NCI-H2107 (cell line): ENCODE measurements at places on chromosomes 3 and 15.
A peak's percentile ranks its signal among the peaks of the same experiment; 100 is the strongest.

DNA sequence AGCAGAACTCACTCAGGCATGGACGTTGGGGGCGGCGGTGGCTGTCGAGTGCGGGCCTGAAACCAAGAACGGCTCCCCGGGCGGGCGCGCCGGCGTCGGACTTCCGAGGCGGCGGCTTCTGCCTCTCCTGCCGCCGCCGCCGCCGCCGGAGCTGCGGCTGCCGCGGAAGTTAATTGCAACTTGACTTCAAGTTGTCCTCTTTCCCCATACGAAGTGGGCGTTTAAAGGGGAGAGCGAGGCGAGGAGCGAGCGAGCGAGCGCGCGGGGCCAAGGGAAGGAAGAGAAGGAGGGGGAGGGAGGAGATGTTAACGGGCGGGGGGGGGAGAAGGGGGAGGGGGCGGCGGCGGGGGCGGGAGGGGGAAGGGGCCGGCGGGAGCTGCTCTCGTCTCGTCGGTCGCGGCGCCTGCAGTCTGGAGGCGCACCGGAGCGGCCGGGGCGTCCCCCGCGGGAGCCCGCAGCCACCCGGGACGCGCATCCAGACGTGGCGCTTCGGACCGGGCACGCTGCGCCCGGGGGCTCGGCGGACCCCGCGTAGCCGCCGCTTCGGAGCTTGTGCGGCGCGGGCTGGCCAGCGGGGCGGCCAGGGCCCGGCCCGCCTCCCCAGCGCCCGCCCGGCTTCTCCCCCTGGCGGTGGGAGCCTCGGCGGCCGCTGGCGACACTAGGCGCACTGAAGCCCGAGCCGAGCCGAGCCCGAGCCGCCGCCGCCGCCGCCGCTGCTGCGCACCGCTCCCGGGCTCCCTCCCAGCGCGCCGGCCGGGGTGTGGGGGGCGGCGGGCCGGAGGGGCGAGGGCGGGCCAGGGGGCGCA lies 19.7 kb upstream of the SATB1 start:
- DNase-seq: peak; percentile 29

GRCh38 chr3:7144697-7145308 lies 283.9 kb downstream of the GRM7 start:
- no peak for DNase-seq

- DNase-seq: peak; percentile 25
Observed at GRCh38 chr15:40238532-40239403, at the start of gene PAK6. TSS of gene PAK6 (plus strand) at chr15:40239063. CDS start at chr15:40264786, 25,723 bp downstream.

GRCh38 chr3:186268616-186269448 lies 93.2 kb downstream of the DGKG start:
- DNase-seq: no peak

GRCh38 chr15:88900309-88900981 lies 5.1 kb upstream of the HAPLN3 start:
- no peak for DNase-seq

- DNase-seq: no peak
Observed at GRCh38 chr3:107106316-107106715, 270.9 kb upstream of the CCDC54 start.

DNA sequence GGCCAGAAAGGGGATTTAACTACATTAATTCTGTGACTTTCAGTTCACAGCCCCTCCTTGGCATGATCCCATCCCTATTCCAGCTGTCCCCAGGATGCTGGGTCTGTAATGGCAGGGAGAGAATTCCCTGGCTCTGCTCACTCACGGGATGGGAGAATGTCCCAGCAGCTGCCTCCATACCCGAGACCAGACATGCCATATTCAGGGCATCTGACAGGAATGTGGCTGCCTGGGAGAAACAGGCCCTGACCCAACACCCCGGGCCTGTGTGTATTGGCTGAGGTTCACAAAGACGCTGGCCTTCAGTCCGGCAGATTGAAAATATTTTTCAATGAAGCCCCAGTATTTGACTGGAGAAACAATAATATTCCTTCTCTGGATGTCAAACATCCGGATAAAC lies 83.6 kb upstream of the SMAD3 start:
- no peak for DNase-seq

DNA sequence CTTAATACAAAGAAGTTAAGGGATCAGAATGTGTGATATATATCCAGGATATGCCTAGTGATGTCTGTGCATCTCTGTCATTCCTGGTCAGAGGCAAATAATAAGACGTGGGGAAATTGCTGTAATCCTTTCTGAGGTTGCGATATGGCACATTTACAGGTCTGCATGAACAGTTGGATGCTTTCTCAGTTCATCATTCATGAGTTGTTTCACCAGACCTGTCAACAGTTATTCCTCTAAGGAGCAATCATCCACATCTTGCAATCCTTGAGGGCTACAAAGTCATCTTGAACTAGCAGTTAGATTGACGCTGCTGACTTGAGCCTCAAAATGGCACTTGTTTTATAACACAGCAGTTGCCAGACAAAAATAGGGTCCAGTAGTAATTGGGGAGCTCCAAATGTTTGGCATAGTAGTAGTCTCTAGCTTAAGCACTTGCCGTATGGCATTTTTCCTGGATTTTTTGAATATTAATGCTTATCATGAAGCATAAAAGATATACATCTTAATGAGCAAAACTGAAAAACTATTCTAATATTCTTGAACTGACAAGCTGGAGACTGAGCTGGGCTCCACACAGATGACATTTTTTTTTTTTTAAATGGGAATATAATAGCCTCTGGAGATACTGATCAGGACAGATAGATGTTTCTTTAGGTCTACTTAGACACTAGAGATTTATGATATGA lies 761.7 kb downstream of the VGLL3 start:
- DNase-seq: no peak

DNA sequence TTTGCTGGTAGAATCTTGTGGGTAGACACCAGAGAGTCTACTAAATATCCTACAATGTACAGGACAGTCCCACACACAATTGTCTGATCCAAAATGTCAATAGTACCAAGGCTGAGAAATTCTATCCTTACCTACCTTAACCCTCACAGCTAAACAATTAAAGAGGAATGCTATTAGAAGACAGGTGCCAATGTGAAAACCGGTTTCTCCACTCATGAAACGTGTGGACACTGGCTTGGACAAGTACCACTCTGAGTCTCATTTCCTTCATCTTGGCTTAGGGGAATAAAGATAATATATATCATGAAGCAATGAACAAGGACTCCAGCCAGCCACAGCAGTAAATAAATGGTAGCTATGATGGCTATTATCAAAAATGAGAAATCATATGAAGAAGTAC lies 90.2 kb downstream of the RFTN1 start:
- no peak for DNase-seq
